ENCODE measurements at places on chromosomes 11 and 22. TPM values are rescaled to one million over a fixed set of nuclear protein-coding genes. Genes with fewer than 3 reads are reported as not detected.

DNA sequence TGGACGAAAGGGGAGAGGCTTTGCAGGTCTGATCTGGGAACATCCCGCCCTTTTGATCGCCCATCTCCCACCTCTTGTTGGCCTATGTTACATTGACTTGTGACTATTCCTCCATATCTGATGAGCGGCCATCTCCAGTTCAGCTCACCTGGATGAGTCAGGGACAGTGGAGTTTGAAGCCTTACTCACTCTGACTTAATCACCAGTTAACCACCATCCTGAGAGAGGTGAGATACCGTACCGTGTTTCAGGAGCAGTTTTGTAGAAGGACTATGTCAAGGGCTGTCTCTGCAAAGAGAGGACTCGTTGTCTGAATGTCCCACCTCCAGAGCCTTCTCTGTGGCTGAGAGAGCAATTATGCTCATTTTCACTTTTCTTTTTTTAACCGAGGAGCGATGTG, 771.7 kb downstream of the NTM start:
- DNase-seq, result no peak

Gene TBX1
- total RNA-seq, result not detected

GRCh38 chr22:49269371-49269770, 558.3 kb downstream of the BRD1 start:
- no peak for DNase-seq

GRCh38 chr11:126375726-126376125, 20.2 kb downstream of the ST3GAL4 start:
- no peak for DNase-seq

Gene KMT5B
- 116 TPM for total RNA-seq

Gene APOL4
- 7.7 TPM for total RNA-seq

Gene COMT
- 26.5 TPM for total RNA-seq

Gene OR2AT4
- total RNA-seq, result not detected

GRCh38 chr11:70568035-70568813, 169.9 kb downstream of the CTTN start:
- peak; percentile 49 for DNase-seq

DNA sequence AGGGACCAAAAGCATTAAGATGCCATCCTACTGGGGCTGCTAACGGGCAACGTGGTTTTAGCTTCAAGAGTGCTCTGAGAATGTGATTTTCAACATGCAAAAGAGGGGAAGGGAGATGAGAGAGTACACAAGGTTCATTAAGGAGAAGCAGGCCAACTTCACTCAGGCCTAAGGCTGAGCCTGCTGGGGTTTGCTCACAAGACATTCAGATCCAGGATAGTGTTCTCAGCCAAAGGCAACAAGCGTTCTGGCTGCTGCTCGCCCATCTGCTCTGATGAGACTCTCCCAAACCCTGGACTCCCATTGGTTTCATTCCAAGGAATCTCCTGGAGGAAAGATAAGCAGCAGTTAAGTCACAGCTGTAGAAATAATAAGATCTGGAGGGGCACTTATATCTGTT, 23.6 kb upstream of the UPB1 start:
- DNase-seq, result no peak

GRCh38 chr11:24828938-24829605, 332.2 kb downstream of the LUZP2 start:
- no peak for DNase-seq

Gene C11orf58
- 280 TPM for total RNA-seq

Gene HBB
- total RNA-seq, result 552 TPM

DNA sequence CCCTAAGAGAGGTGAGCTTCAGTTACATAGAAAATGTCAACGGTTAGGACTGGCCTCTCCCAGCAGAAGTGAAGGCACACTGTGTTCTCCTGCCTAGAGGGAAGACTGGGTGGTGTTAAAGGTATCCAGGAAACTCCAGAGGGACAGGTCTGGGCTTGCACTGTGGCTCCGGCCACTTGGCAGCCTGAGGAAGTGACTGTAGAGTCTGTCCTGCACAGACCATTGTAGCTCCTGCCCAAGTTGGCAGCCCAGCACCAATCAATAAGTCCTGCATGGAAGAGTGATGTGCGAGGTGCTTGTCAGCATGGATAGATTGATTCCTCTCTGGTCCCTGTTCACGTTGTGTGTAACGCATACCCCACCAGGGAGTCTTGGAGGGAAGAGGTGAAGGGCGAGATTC, 284.8 kb downstream of the TENM4 start:
- DNase-seq, result no peak

DNA sequence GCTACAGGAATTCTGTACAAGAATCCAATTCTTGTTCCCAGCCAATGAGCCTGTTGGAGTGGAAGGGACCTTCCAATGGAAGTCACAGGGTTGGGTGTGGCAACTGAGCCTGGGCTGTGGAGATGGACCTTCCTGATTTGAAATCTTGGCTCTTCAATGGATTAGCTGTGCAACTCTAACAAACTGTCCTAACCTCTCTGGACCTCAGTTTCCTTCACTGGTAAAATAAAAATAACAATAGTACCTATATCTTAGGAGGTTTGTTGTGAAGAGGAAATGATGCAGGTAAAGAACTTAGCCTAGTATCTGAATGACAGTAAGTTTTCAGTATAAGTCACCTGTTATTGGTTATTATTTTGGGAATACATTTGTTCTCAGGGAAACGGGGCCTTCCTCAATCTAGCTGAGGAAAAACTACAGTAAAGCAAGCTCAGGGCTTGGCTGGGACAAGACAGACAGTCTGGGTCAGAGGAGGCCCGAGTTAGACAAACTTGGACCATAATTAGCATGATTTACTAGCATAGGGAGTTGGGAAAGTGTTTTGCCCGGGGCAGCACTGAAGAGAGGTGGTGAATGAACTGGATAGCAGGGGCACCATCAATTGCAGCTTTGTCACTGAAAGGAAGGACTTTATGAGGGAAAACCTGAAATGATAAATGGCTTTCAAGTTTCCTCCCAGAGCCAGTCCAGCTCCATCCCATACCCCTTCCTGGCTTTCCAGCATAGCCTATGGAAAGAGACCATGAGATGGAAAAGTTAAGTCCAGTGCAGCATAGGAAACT, 13.7 kb downstream of the ELF5 start:
- DNase-seq, result no peak

- no peak for DNase-seq
Observed at GRCh38 chr22:21642584-21643448, 714 bp downstream of the SDF2L1 start.

Gene NDUFV1
- 182 TPM for total RNA-seq

GRCh38 chr22:17802411-17802810, 28.1 kb upstream of the BID start:
- DNase-seq, result no peak

- DNase-seq, result peak; percentile 78
Observed at GRCh38 chr11:61294717-61295595, at the start of gene VWCE. TSS of gene VWCE (minus strand) at chr11:61295316. CDS start at chr11:61295037, 279 bp downstream.

Gene KRTAP5-9
- total RNA-seq, result not detected

GRCh38 chr11:125505492-125506080, 9.5 kb upstream of the FEZ1 start:
- DNase-seq, result no peak

DNA sequence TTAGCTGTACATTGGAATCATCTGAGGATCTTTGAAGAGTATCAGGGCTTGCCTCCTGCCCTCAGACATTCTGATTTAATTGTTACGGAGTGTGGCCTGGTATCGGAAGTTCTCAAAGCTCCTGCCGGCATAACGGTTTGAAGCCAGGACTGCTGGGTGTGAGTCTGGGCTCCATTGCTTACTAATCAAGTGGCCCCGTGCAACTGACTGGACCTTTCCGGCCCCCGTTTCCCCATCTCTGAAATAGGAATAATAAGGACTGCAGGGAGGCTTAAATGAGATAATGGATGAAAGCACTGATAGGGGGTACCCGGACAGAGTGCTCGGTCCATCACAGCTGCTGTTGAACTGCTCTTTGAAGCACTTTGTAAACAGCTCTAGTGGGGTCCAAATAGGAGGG, 1.7 kb downstream of the PLEKHB1 start:
- no peak for DNase-seq

Gene SSH3
- total RNA-seq, result 2.0 TPM

- DNase-seq, result no peak
Observed at GRCh38 chr11:117395476-117395875, 67.8 kb downstream of the CEP164 start.

Gene ATL3
- 21.6 TPM for total RNA-seq

Gene OR51F1
- not detected for total RNA-seq

Gene CCDC73
- not detected for total RNA-seq

DNA sequence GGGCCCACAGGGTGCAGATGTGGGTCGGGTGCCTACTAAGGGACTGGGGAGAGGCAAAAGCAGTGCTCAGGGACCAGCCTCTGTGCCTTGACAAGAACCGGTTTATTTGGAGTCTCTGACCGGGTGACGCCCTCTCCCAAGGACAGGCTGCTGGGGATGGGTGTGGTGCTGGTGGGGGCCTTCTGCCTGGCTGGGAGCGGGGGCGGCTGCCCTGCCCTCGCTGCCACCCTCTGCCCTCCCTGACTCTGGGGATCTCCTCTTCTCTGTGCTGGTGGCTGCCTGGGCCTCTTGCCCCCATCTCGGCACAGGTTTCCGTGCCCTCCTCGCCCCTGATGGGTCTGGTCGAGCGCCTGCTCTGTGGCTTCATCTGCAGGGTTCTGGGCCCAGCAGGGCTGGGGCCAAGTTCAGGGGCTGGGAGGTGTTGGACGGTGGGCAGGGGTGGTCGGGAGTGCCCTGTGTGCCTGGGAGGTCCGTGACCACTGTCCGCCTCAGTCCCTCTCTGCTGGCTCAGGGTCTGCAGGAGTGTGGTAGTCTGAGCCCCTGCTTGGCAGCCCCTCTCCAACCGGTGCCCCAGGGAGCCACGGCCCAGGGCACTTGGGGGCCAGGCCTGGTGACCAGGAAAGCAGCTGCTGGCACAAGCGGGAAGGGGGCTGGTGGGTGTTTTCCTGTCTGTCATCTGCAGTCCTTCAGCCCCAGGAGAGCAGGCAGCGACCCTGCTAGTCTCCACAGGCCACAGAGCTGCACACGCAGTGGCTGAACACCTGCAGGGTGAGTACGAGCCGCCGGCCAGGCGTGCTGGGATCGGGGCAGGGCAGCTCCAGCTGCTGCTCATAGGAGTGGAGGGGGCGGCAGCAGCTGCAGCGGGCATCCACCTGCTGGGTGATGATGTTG, 23.5 kb downstream of the MUC6 start:
- no peak for DNase-seq

All from frontal cortex (tissue), 4 donors.